ENCODE measurements at places on chromosomes 5 and 9.

GRCh38 chr5:52856564-52856963, 68.8 kb downstream of the ITGA1 start:
- no peak for DNase-seq

GRCh38 chr5:59436364-59437148, 457.0 kb downstream of the PDE4D start:
- DNase-seq, result no peak

DNA sequence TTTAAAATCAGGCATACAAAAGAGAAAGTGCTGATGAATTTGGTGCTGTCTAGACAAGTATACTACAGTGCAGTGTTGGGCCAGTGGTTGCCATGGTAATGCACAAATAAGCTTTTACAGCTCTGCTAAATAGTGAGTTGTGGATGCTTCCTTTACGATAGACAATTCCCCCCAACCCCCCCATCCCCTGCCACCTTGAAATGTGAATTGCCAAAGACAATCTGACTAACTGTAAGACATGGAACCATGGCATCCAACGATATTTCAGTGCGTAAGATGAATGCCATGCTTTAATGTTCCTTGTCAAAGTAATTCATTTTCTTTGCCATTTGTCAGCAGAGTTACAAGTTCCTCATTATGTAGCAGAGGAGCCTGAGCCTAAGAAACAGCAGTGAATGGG, 91.5 kb upstream of the NREP start:
- no peak for DNase-seq

DNA sequence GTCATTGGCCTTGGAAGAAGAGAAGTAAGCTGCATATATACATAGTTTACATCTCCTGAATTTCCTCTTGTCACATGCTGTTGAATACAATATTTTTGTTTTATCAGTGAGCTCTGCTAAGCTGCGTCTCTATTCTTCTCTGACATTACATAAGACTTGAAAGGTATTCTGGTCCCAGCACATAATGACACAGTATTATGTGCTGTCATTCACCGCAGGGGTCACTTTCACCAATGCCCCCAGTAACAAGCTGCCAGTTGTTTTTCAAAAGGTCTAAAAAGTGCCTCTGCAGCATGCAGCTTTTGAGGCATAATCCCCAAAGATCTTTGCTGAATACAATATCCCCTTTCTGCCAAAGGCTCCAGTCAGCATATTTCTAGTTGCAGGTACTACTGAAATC, 349.0 kb upstream of the FAM174A start:
- no peak for DNase-seq

DNA sequence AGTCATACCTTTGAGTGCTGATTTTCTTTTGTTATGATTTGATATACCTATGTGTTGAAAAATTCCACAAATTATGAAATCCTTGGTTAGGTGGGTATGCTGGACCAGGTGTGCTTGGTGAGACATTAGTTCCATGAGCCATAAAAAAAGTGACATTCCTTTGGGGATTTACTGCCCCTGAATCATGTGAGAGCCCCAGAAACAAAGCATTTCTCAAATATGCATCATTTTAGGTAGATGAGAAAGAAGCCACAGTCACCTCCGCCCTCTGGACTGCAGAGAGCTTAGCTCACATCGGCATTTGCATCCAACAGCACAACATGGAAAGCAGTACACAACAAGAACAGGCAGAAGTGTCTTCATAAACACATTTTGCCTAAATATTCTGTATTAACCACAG, 55.3 kb downstream of the DAP start:
- no peak for DNase-seq

DNA sequence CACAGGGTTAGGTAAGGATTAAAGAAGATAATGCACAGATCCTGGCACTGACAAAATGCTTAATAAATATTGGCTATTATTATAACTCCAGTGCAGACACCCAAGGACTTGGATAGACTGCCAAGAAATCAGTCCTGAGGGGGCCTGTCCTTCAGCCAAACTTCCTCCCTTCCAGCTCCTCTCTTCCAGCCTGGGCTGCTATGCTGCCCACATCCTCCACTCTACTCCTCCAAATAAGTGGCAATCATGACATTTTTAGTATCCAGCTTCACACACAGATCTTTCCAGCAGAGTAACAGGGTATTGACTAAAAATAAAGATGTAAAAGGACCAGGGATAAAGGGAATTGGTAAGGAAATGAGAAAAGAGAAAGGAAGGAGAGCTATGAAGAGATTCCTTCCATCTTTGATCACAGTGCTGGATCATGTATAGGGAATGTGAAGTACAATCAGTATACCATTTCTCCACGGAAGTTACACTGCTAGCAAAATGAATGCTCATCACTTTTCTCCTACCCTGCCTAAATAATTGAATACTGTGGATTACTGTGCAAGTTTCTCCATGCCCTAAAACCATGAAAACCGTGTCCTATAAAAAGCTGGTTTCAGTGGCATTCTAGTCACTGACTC, 136.0 kb upstream of the OSMR start:
- no peak for DNase-seq

GRCh38 chr5:117800261-117800660, 1188.1 kb downstream of the DTWD2 start:
- DNase-seq, result no peak

DNA sequence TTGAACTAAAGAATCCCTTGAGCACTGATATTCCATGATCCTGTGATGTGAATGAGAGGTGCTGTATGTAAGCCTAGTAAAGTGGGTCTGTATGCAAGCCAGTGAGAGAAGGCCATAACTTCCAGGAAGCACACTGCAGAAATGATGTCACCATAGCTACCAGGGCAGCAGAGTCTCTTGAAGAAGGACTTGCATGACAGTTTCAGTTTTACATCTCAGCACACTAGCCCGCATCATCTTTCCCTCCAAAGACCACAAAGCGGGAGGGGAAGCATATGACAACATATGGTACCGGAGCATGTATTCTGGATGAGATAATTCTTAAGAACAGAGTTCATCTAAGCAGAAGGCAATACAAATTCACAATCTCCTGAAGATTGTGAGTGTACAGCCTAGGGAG, 37.6 kb upstream of the MAST4 start:
- DNase-seq, result no peak

- no peak for DNase-seq
These were observed 130.1 kb downstream of the GAPVD1 start for GRCh38 chr9:125391704-125392103.

GRCh38 chr9:71662082-71662481, 106.2 kb downstream of the CEMIP2 start:
- no peak for DNase-seq

DNA sequence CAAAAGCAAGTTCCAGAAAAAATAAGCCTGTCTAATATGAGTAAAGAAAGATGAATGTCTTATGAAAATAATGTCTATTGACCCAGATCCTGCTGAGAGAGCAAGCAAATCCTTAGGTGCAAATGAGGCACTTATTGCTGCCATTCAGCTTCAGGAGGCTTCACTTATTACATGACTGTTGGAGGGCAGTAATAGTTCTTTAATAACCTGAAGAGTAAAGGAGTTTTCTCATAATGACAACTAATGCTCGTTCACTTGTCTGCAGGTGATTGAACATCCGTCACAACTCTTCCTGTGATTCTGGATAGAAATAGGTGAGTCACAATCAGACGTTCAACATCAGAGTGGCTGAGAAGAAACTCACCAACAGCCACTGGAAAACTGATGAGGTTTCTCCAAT, 58.3 kb downstream of the SPOCK1 start:
- no peak for DNase-seq

GRCh38 chr5:124025306-124025845, 513.4 kb downstream of the CSNK1G3 start:
- DNase-seq, result no peak

- no peak for DNase-seq
These were observed 69.8 kb upstream of the TNFSF8 start for GRCh38 chr9:115000217-115000639.

GRCh38 chr5:177982072-177982727, 13.8 kb downstream of the PROP1 start:
- no peak for DNase-seq

DNA sequence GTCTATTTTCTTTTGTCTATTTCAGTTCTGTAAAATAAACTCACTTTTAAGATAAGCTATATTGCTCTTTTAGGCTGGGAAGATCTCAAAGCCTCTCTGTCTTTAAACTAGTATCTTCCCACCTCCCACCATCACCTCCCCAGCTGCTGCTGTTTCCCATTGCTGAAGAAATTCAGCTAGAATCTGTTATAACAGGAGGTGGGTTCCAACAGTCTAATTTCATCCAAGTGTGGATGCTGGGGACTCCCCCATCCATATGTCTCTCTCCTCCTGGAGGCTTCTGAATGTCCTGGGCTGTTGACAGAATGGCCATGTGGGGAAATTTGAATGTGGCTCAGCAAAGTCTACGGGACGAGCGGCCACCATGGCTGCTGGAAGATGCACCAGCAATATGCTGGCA, 301.0 kb downstream of the RASEF start:
- DNase-seq, result no peak

- DNase-seq, result no peak
These were observed 22.1 kb upstream of the MATR3 start for GRCh38 chr5:139271201-139272027.

DNA sequence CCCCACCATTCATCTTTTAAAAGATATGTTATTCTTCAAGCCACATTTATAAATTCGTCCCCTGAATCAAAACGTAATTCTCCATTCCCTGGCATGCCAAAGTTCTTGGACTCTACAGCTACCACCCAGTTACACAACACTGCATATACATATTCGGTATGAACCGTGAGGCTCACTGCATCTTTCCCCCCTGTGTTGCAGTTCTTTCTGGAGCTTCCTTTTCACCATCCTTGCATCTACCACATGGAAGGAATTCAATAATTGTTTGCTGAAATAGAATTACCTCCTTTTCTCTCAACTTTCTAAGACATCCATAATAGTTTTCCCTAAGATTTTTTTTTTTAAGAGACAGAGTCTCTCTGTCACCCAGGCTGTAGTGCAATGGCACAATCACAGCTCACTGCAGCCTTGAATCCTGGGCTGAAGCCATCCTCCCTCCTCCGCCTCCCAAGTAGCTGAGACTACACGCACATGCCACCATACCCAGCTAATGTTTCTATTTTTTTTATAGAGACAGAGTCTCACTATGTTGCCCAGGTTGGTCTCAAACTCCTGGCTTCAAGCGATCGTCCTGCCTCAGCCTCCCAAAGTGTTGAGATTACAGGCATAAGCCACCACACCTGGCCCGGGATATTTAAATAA, 3.3 kb downstream of the LPAR1 start:
- no peak for DNase-seq

DNA sequence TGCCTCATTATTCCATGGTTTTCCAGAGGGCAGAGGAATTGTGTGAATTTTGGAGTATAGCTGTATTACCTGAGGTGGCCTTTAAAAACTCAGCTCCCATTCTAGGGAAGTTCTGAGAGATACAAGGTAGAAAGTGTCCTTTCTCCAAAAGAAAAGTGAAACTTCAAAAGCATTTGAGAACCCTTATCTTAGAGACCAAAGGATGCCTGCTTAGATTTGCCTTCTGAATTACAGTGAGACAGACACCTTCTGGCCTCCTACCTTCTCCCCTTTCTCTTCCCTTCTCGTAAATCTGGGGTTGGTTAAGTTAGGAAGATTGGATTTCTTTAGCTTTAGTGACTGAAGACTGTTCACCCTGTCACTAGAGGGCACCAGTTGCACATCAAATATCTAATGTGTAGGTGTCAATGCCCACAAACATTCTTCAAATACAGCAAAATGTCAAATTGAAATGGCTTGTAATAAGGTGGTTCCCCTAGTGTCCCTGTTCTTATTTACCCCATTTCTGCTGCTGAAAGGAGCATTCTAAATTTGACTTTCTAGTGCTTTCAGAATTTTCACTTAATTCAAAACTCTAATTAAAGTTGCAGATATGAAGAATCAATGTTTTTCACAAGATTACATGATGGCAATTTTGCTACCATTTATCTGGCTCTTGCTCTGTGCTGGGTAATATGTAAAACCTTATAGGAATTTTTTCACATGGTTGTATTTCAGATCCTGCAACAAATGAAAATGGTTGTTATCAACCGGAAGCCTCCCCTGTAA, 46.7 kb downstream of the PRRC1 start:
- no peak for DNase-seq

GRCh38 chr9:21690561-21690960, 111.9 kb upstream of the MTAP start:
- no peak for DNase-seq

DNA sequence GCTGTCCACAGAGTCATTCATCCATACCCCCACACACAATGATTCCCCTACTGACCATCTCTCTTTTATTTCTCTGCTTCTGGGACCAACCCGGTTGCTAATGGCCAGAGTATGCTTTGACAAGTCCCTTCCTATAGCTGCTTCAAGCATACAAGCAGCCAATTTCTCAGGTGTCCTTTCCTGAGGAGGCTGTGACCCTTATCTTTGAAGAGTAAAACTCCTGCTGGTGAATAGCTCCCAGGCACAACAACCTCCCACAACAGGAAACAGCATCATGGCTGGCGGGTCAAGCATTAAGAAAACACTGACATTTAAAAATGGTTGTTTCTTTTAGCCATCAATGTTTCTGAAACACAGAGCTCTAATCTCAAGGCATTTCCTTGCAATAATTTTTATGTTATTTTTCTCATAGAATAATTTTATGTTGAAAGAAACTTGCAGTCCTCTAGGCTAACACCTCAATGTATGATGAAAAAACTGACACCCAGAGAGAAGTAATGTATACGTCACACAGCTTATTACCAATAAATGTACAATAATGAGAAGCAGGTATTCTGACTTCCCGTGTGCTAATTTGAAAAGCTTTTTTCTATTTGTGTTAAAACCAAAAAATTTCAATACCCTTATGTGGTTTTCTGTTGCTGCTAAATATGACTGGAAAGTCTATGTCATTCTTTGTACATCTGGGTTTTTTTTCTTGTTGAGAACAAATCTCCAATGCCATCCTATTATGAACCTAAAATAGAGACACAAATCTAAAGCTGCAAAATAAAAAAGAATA, 7.5 kb upstream of the PAM start:
- DNase-seq, result no peak

DNA sequence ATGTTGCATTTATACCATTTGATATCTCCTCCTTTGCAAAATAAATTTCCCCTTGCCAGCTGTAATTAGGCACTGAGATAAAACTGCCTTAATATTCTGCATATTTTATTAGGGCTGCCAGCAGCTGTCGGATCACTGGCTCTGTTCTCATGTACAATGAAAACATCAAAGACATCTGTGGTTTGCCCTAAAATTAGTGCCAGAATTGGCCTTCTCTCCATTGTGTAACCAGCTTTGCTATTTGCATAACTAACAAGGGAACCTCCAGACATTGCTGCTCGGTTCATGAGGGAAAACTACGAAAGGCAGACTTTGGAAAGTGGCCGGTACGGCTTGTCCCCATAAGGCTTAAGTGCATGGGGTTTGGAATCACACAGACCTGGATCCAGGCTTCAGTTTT, 45.5 kb upstream of the KIF2A start:
- DNase-seq, result no peak

- no peak for DNase-seq
These were observed at the start of gene NR2F1 for GRCh38 chr5:93582677-93583438. NR2F1 (plus strand) TSS chr5:93583222; CDS start chr5:93585024, 1,802 bp downstream.

- no peak for DNase-seq
These were observed 498.8 kb downstream of the ARHGEF28 start for GRCh38 chr5:74124826-74125225.

GRCh38 chr5:98463676-98464075, 309.8 kb upstream of the RGMB start:
- DNase-seq, result no peak

- no peak for DNase-seq
These were observed 143.0 kb upstream of the ZNF608 start for GRCh38 chr5:124889486-124889825.

- no peak for DNase-seq
These were observed 2.2 kb downstream of the LMX1B start for GRCh38 chr9:126615791-126616447.
